ENCODE measurements at places on chromosomes 12 and 14.

- DNase-seq: no peak
These were observed 9.6 kb downstream of the TSPAN9 start for GRCh38 chr12:3086729-3087323.

- DNase-seq: no peak
These were observed 54.3 kb downstream of the PEBP1 start for GRCh38 chr12:118190266-118190665.

DNA sequence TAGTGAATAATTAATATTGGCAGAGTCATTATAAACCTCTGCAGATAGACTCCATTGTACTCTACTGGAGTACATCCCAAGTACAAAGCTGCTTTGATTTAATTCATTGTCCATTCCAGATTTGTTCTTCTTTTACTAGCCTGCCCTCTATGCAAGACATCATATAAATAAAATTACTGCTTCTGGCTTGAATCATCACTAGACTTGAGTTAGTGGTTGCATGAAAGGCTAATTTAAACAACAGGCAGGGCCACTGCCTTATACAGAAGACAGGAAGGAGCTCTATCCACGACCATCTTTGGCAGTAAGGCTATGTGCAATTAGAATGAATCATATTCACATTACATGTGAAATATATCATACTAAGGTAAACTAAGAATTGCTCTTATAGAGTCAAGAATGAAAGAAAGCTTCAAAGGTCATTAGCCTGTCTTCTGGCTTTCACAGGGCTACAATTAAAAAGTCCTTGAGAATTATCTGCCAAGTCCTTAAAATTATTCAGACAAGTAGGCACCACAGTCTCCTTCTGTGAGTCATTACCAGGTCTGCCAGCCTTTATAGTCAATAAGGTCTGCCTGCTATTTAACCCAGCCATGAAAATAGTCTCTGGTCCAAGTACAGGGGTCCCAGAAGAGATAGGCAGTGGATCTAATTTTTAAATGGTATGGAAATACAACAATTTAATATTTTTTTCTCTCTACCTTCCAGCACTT, 631.8 kb downstream of the TMTC2 start:
- no peak for DNase-seq

- DNase-seq: no peak
These were observed 178.8 kb upstream of the FRMD6 start for GRCh38 chr14:51472881-51473280.

DNA sequence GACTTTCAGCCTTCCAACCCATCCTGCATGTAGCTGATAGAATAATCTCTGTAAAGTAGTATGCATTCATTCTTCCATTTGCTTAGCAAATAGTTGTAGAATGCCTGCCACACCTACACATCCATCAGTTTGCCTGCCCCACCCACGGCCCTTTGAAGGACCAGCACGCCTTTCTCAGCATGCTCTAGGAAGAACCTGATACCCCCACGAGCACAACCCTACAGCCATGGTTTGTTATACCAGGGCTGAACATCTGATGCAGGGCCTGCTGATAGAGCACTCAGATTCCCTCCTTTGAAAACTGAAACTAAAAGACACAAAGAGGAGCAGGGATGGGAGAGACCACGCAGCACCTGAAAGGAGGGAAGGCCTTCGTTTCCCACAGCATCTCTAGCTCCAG, 205.1 kb downstream of the ANO2 start:
- DNase-seq: no peak

GRCh38 chr12:88015825-88016224, 13.4 kb downstream of the C12orf50 start:
- DNase-seq: no peak

GRCh38 chr12:111330800-111331752, 37.8 kb downstream of the PHETA1 start:
- DNase-seq: no peak

DNA sequence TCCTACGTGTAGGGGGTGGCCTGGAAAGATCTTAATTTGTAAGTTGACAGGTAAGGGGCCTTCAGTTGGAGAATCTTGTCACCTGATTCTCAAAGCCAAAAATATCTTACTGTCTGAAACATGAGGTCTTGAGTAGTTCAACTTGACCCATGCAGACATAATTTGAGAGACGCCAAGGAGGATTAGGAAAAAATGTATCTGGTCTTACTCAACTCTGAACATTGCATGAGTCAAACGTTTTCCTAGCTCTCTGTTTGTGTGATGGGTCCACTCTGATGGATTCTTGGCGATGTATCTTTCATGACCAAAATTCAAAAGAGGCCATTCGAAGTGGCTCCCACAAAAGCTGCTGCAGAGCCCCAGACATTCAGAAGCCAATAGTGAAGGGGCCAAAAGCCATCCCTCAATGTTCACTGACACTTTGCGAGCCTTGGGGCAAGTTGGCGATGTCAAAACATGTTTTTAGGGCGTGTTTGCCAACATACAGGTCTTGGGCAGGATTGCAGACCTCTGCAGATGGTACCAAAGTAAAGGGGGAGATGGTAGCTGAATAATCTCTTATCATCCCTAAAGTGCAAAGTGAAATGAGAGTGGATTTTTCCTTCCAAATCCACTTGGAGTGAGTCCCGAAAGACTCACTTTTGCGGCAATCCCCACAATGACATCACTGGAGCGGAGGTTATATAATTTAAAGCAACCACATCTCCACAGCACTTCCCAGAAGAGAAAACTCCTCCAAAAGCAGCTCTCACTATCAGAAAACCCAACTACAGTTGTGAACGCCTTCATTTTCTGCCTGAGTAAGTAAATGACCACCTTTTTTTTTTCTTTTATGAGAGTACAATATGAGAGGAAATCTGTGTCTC, at the start of gene BDKRB1:
Gene BDKRB1, plus strand, starts transcription at position 710 of the 866 bp plus-strand sequence. CDS start 7,473 bp downstream, outside the sequence.
- DNase-seq: no peak

GRCh38 chr14:100545359-100545758, 41.9 kb downstream of the BEGAIN start:
- no peak for DNase-seq

- DNase-seq: no peak
These were observed 649.2 kb upstream of the MIS18BP1 start for GRCh38 chr14:45902241-45902640.

DNA sequence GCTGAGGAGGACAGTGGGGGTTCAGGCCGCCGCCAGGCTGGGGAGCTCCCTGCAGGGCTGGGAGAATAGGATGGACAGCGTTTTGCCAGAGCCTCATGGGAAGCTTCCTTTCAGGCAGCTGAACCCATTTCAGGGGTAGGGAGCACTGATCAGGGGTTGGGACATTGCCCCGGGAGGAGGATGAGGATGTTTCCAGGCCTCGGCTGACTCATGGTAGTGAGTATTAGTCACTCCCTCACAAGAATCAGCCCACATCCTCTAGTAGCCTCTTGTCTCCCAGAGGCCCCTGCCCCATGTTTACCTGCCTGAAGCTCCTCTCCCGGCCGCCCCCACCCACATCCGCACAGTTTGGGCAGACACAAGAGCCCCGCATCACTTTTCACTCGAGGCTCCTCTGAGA, 89.8 kb downstream of the ZFP36L1 start:
- no peak for DNase-seq

GRCh38 chr14:104129556-104129955, 8.8 kb upstream of the KIF26A start:
- no peak for DNase-seq

GRCh38 chr12:54723379-54724256, 75.5 kb upstream of the DCD start:
- no peak for DNase-seq

DNA sequence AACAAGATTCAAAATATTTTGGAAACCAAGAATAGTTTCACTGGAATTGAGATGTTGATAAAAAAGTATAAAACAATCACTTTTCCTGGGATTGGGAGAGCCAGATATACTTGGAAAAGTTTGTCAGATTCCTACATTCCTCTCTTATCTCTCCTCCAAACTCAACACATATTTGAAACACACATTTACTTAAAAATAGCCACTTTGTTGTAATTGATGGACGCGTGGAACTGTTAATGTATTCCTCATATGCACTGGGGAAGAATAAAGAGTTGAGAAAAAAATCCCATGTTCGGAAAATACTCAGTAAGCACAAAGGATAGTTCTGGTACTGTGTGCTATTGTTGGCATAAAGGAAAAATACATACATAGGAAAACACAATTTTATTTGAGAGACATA, 195.6 kb upstream of the FLRT2 start:
- no peak for DNase-seq

DNA sequence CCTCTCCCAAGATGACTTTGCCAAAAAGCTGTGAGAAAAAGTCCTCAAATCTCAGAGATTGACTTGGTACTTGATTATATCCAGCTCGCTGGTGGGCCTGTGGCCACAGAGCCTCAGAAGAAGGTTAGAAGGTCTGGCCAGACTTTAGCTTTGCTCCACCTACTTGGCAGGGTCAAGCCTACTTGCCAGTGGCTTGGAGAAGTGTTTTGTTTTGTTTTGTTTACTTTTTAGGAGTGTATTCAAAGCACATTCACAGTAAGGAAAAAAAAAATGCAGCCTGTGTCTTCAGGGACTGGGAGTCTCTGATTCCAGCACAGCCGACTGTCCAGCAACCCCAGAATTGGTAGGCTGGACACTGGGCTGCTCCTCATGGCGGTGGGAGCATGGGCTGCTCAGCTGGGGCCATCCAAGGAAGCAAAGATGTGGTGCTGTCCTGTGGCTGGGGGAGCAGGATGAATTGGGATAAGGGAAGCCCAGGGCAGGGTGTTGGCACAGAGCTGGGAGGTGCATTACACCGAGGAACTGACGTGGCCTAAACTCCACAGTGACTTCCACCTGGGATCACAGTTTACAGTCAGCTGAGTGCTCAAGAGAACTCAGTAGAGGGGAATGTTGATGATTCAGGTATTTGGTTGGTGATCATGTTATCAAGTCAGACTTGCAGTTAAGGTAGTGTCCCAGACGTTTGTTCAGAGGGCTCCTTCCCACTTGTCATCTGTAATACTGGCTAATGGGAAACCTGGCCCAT, 73.5 kb downstream of the PPP2R5C start:
- DNase-seq: no peak

- no peak for DNase-seq
These were observed 13.2 kb downstream of the BAZ2A start for GRCh38 chr12:56616925-56617324.

GRCh38 chr12:111607239-111607638, 8.1 kb upstream of the ATXN2 start:
- DNase-seq: no peak

- DNase-seq: peak; percentile 17
These were observed 46.0 kb downstream of the MYO1H start for GRCh38 chr12:109393437-109394345.

DNA sequence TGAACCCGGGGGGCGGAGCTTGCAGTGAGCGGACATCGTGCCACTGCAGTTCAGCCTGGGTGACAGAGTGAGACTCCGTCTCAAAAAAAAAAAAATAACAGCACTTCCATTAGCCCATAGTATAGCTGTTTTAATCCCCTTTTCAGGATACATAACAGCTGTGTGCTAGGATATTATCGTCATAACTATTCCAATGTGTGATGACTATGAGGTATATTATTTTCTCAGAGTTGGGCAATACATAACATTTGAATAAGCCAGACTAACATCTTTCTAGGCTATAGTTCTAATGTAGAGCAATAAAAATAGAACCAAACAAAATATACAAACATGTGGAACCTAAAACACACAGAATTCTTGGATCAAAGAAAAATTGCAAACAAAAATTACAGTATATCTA, 57.1 kb downstream of the MARK3 start:
- DNase-seq: no peak

- DNase-seq: no peak
These were observed 203.3 kb upstream of the SRRM4 start for GRCh38 chr12:118778077-118778476.

DNA sequence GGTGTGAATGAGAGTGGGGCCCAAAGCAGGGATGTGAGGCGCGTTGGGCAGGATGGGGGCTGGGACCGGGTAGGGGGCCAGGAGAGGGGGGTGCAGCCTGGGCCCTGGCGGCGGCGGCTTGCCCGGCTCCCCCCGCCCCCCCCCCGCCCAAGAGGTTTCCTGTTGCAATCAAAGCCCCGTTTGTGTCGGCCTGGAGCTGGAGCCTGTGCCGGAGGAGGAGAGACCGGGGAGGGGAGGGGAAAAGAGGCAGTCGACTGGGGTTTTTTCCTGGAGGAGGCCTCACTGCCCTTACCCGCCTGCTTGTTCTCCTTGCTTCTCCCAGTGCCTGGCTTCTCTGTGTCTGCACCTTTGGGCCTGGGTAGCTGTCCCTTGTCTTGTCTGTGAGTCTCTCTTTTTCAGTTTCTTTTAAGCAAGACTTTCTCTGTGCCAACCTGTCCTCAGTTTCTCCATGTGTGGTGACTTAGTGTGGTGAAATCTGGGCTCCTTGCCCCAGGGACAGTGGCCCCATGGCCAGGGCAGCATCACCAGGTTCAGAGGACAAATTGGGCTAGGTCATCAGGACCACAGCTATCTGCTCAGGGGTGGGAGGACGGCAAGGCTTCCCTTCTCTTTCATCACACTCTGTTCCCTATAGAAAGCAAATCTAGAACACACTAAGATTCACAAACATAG, 8.5 kb downstream of the RARG start:
- DNase-seq: no peak

- DNase-seq: no peak
These were observed 3.7 kb downstream of the RNF10 start for GRCh38 chr12:120537856-120538220.

- no peak for DNase-seq
These were observed 11.8 kb upstream of the TAMALIN start for GRCh38 chr12:51994959-51995358.

GRCh38 chr12:57864442-57865083, 18.0 kb upstream of the CTDSP2 start:
- DNase-seq: no peak

- DNase-seq: no peak
These were observed 49.5 kb upstream of the FOXN3 start for GRCh38 chr14:89466484-89466883.

DNA sequence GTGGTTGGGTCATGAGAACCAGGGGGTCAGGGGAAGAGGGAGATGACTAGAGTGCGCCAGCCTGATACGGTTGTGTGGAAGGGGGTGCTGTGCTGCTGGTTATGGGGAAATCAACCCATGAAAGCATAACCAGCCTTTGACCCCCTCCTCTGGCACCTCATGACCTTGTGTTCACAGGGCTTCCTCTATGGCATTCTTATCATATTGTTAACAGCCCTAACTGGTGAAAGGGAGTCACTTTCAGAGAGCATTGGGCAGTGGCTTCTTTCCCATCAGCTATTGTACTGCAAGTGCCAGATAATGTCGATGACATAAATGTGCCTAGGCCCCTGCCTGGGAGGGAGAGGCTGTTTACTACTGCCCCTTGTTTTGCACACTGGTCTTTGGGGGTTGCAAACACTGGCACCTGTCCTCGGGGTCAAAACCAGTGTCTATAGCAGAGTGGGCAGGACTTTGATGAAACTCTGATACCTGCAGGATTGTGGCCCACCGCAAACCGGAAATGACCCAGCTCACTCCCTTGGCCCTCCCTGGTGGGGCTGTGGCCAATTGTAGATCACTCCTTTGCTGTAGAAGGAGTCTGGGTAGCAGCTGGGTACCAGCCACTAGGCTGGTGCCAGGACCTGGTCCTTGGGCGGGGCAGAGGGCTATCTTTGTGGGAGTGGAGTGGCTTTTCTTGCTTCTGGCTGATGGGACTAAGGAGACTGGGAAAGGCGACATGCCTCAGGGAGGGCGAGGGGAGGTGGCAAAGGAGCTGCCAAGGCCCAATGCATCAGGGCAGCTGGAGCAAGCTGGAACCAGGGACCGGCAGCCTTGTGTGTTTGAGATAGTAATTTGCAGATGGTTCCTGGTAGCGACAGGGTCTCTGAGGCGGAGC, 634 bp upstream of the TMEM63C start:
- DNase-seq: no peak

- no peak for DNase-seq
These were observed 50.9 kb downstream of the RFLNA start for GRCh38 chr12:124345795-124346194.

- DNase-seq: no peak
These were observed 102.8 kb downstream of the SCAF11 start for GRCh38 chr12:45887544-45887943.

- DNase-seq: no peak
These were observed 13.5 kb downstream of the PHLDA1 start for GRCh38 chr12:76018111-76018510.

Data from activated CD4-positive, alpha-beta T cell treated with anti-CD3 and anti-CD28 coated beads, Interleukin-2, amount 50 U/mL, for 4 hours (primary cell).